Fibroblast of lung (primary cell): ENCODE measurements at places on chromosomes 6 and 20.

DNA sequence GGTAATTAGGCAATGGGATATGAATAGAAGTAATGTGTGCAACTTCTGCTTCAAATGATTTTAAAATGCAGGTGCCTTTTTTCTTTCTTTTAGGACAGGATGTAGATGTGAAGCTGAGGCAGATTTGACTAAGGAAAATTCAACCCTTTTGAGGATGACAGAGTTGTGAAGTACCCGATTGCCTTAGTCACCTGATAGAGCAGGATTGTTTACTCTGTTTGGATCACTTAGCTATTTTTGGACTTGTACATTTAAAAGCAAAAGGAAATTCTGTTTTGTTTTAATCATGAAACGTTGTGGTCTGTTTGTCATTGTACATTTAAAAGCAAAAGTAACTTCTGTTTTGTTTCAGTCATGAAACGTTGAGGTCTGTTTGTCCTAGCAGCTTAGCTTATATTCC is 143.4 kb downstream of the FAM83B start:
- H3K27ac ChIP-seq, result no peak overlapping the region
- no peak for DNase-seq

- peaks cover 8% of the 10 kb centered on the region for H3K4me1 ChIP-seq
- H3K4me3 ChIP-seq, result no peak overlapping the region
- no peaks in the 10 kb centered on the region for H3K27me3 ChIP-seq
- H3K27ac ChIP-seq, result no peak overlapping the region
- H3K36me3 ChIP-seq, result no peaks in the 10 kb centered on the region
Measured at GRCh38 chr20:44181611-44182010, 5.4 kb downstream of the JPH2 start.

DNA sequence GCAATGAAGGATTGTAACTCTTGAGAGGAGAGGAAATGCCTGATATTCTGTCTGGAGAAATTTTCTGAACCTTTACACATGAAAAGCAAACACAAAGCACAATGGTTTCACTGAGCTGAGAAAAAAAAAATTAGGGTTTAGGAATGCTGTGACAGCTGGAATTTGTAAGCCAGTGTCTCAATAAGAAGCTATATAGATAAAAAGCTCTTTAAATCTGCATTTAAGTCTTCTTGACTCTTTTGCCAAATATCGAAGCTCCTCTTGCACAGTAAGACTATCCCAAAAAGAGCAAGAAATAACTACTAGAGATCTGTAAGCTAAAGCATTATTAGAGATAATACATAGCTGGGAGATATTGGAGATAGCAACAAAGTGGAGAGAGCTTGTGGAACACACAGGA is 1334.0 kb upstream of the CITED2 start:
- H3K36me3 ChIP-seq, result no peaks in the 10 kb centered on the region
- no peaks in the 10 kb centered on the region for H3K4me1 ChIP-seq
- H3K4me3 ChIP-seq, result no peak overlapping the region
- no peak for DNase-seq

DNA sequence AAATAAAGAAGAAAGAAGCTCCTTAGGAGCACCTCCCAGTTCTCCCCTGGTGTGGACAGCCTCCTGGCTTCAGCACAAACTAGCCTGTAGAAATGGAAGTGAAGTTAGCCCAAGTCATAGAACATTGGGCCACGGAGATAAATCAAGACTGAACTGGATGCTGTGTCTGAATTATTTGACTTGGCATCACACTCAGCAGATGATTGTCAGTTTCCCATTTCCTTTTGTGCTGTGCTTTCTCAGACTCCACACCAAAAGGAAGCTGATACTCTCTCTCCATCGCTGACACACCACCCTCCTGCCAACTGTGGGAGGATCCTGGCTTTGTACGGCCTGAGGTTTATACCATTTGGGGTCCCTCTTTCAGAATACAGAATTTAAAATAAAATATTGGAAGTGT is 209.8 kb downstream of the TFAP2A start:
- H3K4me1 ChIP-seq, result no peaks in the 10 kb centered on the region
- no peak overlapping the region for H3K4me3 ChIP-seq
- H3K36me3 ChIP-seq, result no peaks in the 10 kb centered on the region
- H3K27me3 ChIP-seq, result no peaks in the 10 kb centered on the region
- H3K27ac ChIP-seq, result no peak overlapping the region
- DNase-seq, result no peak

DNA sequence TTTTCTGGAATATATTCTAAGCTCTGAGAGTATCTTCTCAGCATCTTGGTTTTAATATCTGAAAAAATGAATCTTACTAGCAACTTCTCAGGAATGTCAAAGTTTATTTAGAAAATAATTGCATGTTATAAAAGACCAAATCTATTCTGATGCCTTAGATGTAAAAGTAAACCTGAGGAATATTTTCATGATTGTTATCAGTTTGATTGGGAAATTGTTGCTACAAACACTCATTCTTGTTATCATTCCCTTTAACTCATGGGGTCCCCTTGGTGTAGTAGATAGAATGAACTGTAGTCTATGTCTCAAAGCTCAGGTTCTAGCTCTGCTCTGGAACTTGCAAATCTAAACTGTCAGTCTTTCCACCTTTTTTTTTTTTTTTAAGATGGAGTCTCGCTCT is 50.0 kb downstream of the SNRNP48 start:
- no peak for DNase-seq
- H3K36me3 ChIP-seq, result no peaks in the 10 kb centered on the region
- H3K27me3 ChIP-seq, result no peaks in the 10 kb centered on the region

DNA sequence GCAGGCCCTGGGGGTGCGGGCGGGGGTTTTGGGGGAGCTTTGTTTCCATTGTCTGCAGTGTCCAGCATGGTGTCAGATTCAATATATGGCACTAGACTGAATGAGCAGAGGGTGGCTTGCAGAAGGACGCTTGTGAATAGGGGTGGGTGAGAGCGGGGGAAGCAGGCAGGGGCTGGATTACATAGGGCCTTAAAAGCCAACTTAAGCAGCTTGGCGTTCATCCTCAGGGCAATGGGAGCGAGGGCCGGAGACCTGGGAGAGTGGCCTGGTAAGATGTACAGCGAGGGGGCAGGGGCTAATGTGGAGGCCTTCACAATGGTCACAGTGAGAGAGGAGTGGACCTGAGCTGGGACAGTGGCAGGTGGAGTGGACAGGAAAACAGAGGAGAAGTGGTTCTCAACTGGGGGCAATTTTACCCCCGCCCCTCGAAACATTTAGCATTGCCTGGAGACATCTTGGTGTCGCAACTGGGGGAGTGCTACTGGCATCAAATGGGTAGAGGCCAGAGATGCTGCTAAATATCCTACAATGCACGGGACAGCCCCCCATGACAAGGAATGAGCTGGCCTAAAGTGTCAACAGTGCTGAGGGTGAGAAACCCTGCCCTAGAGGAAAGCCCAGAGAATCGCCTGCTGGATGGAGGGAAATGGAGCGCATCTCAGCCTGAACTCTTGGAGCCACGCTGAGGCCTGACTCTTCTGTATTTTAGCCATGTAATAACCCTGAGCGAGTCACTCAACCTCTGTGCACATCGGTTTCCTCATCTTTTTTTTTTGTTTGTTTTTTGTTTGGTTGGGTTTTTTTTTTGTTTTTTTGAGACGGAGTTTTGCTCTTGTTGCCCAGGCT is 15.1 kb upstream of the BAK1 start:
- H3K4me3 ChIP-seq, result no peak overlapping the region
- H3K36me3 ChIP-seq, result no peaks in the 10 kb centered on the region
- no peaks in the 10 kb centered on the region for H3K27me3 ChIP-seq
- peak; percentile 35 for DNase-seq
- H3K4me1 ChIP-seq, result peaks cover 8% of the 10 kb centered on the region

DNA sequence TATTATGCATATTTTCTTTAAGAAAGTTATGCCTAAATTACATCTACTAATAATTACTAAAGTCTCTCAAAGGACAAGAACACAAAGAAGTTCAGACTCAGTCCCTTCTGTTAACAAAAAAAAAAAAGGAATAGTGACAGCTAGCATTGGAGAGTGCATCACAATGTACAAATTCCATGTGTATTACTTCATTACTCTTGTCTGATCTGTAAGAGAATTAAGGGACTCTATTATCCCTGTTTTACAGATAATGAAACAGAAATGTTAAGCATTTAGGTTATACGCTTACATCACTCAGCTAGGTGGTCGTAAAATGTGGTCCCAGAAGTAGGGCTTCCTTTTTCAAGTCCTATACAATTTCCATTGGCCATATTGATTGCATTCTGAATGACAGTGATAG is 17.2 kb upstream of the VNN1 start:
- DNase-seq, result peak; percentile 44
- H3K4me1 ChIP-seq, result peaks cover 4% of the 10 kb centered on the region
- no peaks in the 10 kb centered on the region for H3K27me3 ChIP-seq

GRCh38 chr20:37516811-37517750 is 4.0 kb upstream of the NNAT start:
- peaks cover 8% of the 10 kb centered on the region for H3K36me3 ChIP-seq
- H3K4me1 ChIP-seq, result peaks cover 10% of the 10 kb centered on the region
- no peak overlapping the region for H3K4me3 ChIP-seq
- DNase-seq, result peak; percentile 77
- no peak overlapping the region for H3K27ac ChIP-seq

DNA sequence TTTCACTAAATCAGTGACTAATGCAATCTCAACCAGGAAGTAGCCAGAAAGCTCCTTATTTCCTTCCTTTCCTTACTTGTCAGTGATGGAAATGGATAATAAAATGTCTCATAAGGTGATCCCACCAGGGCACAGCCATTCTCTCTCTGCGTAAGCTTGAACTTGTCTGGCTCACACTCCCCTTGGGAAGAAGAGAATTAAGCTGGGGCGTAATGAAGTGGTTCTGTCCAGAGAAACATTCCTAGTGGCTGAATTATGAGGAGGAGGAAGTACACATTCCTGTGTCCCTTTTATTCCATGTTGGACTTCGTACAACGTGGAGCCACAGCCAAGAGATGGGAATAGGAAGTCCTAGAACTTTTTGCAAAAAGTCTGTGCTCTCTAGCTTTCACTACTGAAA is 93.7 kb downstream of the MTHFD1L start:
- no peak overlapping the region for H3K4me3 ChIP-seq
- H3K27me3 ChIP-seq, result no peaks in the 10 kb centered on the region
- no peak overlapping the region for H3K27ac ChIP-seq
- H3K36me3 ChIP-seq, result peaks cover 8% of the 10 kb centered on the region
- no peaks in the 10 kb centered on the region for H3K4me1 ChIP-seq
